ENCODE measurements at places on chromosomes 12 and 14. TPM values are rescaled to one million over a fixed set of nuclear protein-coding genes. Genes with fewer than 3 reads are reported as not detected.

Gene TNS2
- total RNA-seq: 112 TPM

Gene APOF
- total RNA-seq: not detected

GRCh38 chr14:104306450-104307040 is 168.2 kb downstream of the KIF26A start:
- H3K4me3 ChIP-seq: no peak overlapping the region
- peaks cover 6% of the 10 kb centered on the region for H3K27me3 ChIP-seq
- no peaks in the 10 kb centered on the region for H3K4me1 ChIP-seq
- no peak overlapping the region for H3K27ac ChIP-seq
- no peak for DNase-seq
- peaks cover under 1% of the 10 kb centered on the region for H3K36me3 ChIP-seq

DNA sequence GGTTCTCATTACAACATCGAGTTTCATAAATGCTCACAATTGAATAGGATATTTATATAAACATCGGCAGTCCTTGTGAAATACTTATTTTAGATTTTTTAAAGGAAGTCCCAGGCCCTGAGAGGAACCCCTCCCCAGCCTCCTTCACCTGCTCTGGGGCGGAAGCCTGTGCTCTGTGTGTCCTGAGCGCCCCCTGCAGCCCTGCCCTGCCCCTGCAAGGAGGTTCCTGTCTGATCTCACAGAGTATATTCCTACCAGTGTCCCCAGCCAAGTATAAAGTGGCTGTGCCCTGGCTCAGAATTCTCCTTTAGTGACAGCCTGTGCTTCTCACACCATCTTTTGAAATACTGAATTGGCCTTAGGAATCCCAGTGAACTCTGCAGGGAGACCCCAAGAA is 659.5 kb downstream of the TMEM121 start:
- no peak overlapping the region for H3K4me3 ChIP-seq
- no peak overlapping the region for H3K27ac ChIP-seq
- H3K4me1 ChIP-seq: no peaks in the 10 kb centered on the region
- no peak for DNase-seq
- H3K27me3 ChIP-seq: peaks cover 2% of the 10 kb centered on the region

DNA sequence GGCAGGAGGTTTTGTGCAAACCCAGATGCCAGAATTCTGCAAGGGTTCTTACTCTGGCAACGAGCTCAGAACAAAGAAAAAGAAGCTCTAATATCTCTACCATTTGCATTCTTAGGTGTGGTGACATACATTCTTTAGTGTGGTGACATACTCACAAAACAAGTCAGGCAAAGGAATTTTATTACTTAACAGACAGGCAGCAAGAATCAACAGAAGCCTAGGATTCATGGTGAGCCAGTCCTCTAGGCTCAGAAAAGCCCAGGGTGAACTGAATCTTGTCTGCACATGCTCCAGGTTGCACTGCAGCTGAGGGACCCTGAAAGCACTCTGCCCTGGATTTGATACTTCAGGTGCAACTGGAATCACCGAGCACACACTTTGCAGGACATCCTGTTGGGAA is 122.4 kb upstream of the PTPRQ start:
- no peak overlapping the region for H3K27ac ChIP-seq
- no peak overlapping the region for H3K4me3 ChIP-seq
- no peaks in the 10 kb centered on the region for H3K27me3 ChIP-seq
- DNase-seq: no peak

DNA sequence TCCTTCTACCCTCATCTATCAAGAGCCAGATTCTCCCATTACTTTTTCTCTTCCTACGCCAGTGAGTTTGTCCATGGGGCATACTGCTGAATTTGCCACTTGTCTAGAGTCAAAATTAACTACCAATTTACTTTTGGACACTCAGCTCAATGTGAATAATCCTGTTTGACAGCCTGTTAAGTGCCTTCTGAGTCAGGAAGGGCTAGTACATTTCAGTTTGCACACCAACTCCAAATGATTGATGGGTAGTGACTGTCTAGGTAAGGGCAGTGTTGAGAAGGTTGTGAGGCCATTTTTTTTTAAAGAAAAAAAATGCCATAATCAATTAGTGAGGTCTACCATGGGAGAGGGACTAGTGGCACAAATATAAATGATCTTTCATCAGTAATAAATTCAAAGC is 21.8 kb upstream of the TRIM9 start:
- no peak overlapping the region for H3K27ac ChIP-seq
- H3K4me1 ChIP-seq: no peaks in the 10 kb centered on the region
- no peak overlapping the region for H3K4me3 ChIP-seq
- H3K36me3 ChIP-seq: no peaks in the 10 kb centered on the region
- DNase-seq: no peak

GRCh38 chr14:76993752-76994151 is 34.8 kb downstream of the IRF2BPL start:
- DNase-seq: no peak
- H3K36me3 ChIP-seq: no peaks in the 10 kb centered on the region
- peaks cover 13% of the 10 kb centered on the region for H3K27me3 ChIP-seq
- no peaks in the 10 kb centered on the region for H3K4me1 ChIP-seq
- no peak overlapping the region for H3K27ac ChIP-seq

- H3K27me3 ChIP-seq: peaks cover 2% of the 10 kb centered on the region
- H3K36me3 ChIP-seq: no peaks in the 10 kb centered on the region
- H3K4me3 ChIP-seq: peak overlapping the region; percentile 75
- H3K4me1 ChIP-seq: peaks cover 12% of the 10 kb centered on the region
- H3K27ac ChIP-seq: no peak overlapping the region
Observed at GRCh38 chr14:100899884-100900771, 3.4 kb downstream of the RTL1 start.

DNA sequence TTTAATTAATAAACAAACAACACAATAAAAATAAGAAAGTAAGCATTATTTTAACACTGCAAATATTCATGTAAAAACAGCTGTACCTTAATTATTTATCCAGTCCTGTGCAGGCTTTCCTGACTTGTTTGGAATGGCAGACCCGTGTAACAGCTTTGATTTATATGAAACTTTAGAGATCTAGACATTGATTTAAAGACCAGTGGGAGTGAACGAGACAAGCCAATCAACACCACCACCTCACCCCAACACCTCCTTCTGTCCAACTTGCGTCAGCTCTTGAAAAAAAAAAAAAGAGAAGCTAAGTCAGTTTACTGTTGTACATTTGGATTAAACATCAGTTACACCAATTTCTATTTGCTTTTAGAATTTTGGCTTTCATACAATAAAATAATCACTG is 22.3 kb downstream of the SLC38A4 start:
- no peak overlapping the region for H3K4me3 ChIP-seq
- no peaks in the 10 kb centered on the region for H3K27me3 ChIP-seq
- no peaks in the 10 kb centered on the region for H3K4me1 ChIP-seq
- H3K36me3 ChIP-seq: no peaks in the 10 kb centered on the region
- DNase-seq: no peak

DNA sequence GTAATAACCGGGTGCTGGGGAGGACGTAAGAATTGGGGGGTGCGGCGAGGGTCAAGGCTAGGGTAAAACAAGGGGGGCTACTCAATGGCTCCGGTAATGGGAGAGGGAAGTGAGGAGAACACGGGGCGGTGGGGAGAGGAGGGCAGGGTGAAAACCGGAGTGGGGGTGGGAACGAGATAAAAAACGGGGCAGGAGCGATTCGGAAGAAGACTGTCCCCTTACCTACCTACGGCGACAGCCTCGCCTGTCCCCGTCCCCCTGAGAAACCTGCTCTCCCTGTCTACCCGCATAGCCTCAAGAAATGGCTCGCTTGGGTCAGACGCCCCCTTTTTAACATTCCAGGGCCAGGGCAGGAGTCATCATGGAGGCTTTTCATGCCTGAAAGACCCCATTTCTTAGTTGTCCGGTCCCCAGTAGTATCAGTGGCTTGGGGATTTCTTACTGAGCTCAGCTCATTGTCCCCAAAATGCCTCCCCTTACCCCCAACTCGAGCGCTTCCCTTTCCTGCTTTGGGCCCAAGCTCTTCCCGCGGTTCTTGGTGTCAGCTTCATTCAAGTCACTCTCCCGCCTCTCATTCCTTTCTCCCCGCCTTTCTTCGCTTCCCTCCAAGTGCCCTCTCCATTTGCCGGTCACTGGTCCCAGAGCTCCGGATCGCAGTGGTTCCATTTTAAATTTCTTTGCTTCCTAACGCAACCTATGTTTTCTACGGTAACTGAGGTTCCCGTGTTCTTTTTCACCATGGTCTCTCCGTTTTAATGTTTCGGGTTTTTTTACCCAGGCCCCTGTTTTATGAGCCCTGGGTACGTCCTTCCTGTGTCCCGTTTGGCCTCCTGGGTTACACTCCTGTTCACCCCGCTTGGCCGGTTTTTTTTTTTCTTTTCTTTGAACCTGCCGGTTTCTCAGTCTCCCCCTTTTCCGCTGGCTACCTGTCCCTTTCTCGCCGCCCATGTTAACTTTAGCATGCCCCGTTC is 1.2 kb upstream of the WSB2 start:
- peaks cover 23% of the 10 kb centered on the region for H3K36me3 ChIP-seq
- peak overlapping the region; percentile 94 for H3K4me3 ChIP-seq
- peak; percentile 46 for DNase-seq
- H3K27ac ChIP-seq: peak overlapping the region; percentile 98
- H3K27me3 ChIP-seq: peaks cover 24% of the 10 kb centered on the region

- peaks cover 11% of the 10 kb centered on the region for H3K27me3 ChIP-seq
- DNase-seq: no peak
- H3K27ac ChIP-seq: no peak overlapping the region
- H3K4me1 ChIP-seq: peaks cover 26% of the 10 kb centered on the region
- H3K36me3 ChIP-seq: no peaks in the 10 kb centered on the region
Observed at GRCh38 chr12:26128168-26128567, 3.3 kb upstream of the BHLHE41 start.

DNA sequence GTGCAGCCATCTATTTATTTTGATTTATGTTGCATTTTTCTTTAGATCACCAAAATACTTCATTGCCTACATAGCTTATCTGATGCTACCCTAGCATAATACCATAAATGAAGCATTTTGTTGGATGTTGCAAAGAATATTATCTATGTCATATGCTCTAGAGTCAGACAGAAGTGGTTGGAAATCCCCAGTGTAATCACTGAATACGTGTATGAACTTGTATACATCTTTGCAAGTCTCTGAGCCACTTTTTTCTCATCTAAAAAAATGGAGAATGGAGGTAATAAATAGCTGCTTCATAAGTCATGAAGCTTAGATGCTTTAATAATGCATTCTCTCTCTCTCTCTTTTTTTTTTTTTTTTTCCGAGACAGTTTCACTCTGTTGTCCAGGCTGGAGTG is 18.5 kb downstream of the EVL start:
- H3K36me3 ChIP-seq: peaks cover 13% of the 10 kb centered on the region
- no peak for DNase-seq
- peaks cover 4% of the 10 kb centered on the region for H3K27me3 ChIP-seq

DNA sequence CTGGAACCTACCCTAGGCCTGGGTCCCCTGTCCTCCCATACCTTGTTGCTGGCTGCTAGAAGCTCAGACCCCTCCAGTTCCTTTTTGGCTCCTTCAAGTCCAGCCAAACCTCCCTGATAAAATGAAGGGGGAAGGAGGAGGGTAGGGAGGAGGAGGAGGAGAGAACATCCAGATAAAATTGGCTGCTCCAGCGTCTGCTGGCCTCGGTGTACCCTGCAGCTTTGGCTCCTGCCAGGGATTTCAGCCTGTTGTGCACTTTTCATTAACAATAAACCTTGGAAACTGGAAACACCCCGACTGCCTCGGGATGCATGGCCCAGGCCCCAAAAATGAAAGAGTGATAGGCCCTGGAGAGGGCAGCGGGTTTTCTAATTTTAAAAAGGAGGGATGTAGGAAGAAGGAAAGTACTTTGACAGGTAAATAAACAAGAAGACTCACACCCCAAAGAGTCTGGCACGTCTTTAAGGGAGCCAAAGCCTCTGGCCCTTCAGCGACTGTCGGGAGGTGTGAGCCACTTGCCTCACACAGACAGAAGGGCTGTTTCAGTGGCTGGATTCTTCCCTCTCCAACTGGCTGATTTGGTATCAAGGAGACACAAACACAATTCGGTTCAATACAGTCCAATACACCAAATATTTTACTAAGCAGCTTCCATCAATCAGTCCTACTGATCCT is 49.8 kb downstream of the NUAK1 start:
- H3K27ac ChIP-seq: no peak overlapping the region
- peaks cover 8% of the 10 kb centered on the region for H3K4me1 ChIP-seq
- H3K4me3 ChIP-seq: no peak overlapping the region
- DNase-seq: no peak

DNA sequence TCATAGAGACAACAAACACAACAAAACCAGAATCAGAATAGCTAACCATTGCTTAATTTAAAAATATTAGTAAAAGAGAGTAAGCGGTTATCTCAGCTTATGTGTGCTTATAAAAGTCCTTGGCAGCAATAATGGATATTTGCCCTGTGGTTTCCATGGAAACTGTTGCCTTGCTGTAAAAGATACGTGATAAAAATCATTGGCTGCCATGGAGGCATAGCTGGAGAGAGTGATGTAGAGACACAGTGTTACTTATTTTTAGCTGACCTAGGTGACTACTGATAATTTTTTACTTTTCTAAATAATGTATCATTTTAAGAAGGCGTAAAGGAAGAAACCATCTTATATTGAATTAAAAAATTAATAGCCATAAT is 92.9 kb downstream of the ERC1 start:
- no peak for DNase-seq
- H3K27ac ChIP-seq: no peak overlapping the region
- H3K27me3 ChIP-seq: no peaks in the 10 kb centered on the region
- H3K4me3 ChIP-seq: no peak overlapping the region
